ENCODE measurements at places on chromosomes 7 and 10. TPM values are rescaled to one million over a fixed set of nuclear protein-coding genes. Genes with fewer than 3 reads are reported as not detected.

GRCh38 chr7:36084485-36085091, 68.5 kb upstream of the EEPD1 start:
- peak; percentile 74 for ATAC-seq

- ATAC-seq = no peak
Measured at GRCh38 chr7:15922002-15922401, 235.5 kb upstream of the MEOX2 start.

DNA sequence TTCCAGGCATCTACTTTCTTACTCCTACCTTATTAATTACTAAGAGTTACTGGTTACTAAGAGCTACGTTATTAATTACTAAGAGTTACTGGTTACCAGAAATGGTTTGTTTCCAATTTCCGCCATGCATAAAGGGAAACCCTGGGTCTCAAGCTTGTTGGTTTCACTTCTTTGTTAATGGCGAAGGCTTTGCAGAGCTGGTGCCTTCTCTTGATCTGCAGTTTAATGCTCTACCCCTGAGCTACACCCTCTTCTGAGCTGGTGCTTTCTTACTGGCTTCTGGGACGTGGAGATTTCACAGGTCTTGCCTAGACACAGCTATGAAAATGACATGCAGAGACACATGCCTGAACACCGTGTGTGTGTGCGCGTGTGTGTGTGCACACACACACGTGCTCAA, 560 bp downstream of the CPA4 start:
- no peak for ATAC-seq

- ATAC-seq = peak; percentile 92
Measured at GRCh38 chr10:102796407-102797176, 40.6 kb downstream of the CYP17A1 start.

Gene RAPGEF5
- 29.8 TPM for total RNA-seq

Gene FAM131B
- total RNA-seq = 0.84 TPM
